ENCODE measurements at places on chromosomes 3 and 15.
A peak's percentile ranks its signal among the peaks of the same experiment; 100 is the strongest.

DNA sequence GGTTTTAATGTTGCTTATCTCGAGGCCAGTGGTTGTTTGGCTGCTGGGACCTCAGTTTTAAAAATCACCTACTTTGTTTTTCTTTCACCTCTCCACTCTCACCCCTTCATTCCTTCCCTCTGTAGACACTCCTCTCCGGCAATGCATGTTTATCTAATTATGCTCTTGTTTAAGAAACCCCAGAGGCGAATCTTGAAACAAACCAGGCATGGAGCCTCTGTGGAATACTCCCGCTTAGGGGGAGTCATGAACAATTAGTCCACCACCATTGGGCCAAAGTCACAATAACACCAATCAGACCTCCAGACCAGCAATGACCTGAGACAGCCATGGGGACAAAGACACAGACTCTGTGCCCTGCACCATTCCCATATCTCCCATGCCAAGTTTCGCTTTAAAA, 53.3 kb downstream of the EFCAB12 start:
- peak; percentile 20 for DNase-seq

- peak; percentile 79 for DNase-seq
Measured at GRCh38 chr3:67906261-67906660, 251.8 kb upstream of the SUCLG2 start.

GRCh38 chr3:127714866-127715265, 42.1 kb downstream of the ABTB1 start:
- no peak for DNase-seq

- no peak for DNase-seq
Measured at GRCh38 chr3:52303811-52304210, 12.3 kb upstream of the DNAH1 start.

DNA sequence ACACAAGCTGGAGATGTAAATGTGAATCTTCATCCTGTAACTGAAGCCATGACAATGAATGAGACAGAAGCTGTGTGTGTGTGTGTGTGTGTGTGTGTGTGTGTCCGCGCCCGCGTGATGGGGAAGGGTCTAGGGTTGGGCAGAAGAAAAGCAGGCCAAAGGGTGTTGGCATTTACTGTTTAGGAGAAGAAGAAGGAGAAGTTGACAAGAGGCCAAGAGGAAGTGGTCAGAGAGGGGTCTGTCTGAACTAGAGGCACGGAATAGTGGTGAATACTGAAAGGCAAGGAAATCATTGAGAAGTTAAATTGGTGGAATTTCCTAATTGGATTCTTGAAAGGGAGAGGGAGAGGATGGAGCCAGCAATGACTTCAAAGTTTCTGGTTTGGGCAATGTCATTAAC, 5.6 kb upstream of the NCEH1 start:
- DNase-seq, result no peak

- peak; percentile 11 for DNase-seq
Measured at GRCh38 chr15:51801391-51801835, 28.0 kb upstream of the TMOD3 start.

DNA sequence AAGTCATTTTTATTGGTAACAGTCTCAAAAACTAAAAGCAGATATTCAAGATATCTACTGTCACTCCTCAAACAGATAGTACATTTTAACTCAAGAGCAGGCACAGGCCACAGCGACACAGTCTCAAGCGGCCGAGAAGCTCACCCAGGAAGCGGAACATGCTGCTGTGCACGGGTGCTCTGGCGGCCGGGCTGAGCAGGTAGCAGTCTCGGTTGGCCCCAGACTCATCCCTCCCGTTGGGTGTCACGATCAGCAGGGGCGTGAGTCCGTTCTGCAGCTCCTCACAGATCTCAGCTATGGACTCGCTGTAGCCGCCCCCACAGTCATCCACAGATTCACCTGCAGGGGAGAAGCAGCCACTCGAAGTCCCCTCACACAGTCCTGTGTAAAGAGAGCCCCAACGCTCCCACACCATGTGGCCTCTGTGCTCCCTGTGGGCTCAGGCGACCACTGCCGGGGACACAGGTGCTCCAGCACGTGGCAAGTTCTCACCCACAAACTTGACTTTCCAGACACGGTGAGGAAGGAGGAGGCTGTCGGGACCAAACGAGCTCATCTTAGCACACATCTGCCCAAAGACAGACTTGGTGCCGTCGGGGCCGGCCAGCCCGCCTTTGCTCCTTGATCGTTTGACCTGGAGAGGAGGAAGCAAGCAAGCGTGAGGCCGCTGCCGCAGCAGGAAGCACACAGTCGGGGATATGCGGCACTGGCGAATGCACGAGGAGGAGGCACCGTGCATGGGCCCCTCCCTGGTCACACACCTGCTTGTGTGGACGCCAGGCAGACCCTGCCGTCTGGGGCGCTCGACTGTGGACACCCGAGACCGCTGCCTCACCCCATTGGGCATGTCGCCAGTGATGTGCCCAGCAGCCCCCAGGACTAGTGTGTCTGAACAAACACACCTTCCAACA, 17.7 kb upstream of the OCA2 start:
- no peak for DNase-seq

GRCh38 chr15:100099976-100100375, 241.8 kb downstream of the ADAMTS17 start:
- no peak for DNase-seq

GRCh38 chr3:56573501-56573900, 16.5 kb downstream of the CCDC66 start:
- no peak for DNase-seq

DNA sequence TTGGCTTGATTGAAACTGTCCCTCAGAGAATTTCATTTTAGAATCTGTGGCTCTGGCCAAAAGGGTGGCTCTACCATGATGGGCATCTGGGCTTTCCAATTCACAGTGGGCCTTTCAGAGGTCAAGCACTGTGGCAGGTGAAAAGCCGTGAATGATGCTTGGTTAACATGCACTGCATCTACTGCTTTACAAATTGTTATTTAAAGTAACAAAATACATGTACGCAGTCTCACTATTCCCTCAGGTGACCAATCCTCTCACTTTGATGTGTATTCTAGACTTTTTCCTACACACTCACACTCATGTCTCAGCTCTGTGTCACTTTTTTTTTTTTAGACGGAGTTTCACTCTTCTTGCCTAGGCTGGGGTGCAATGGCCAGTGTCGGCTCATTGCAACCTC, 70.5 kb downstream of the MGLL start:
- no peak for DNase-seq

DNA sequence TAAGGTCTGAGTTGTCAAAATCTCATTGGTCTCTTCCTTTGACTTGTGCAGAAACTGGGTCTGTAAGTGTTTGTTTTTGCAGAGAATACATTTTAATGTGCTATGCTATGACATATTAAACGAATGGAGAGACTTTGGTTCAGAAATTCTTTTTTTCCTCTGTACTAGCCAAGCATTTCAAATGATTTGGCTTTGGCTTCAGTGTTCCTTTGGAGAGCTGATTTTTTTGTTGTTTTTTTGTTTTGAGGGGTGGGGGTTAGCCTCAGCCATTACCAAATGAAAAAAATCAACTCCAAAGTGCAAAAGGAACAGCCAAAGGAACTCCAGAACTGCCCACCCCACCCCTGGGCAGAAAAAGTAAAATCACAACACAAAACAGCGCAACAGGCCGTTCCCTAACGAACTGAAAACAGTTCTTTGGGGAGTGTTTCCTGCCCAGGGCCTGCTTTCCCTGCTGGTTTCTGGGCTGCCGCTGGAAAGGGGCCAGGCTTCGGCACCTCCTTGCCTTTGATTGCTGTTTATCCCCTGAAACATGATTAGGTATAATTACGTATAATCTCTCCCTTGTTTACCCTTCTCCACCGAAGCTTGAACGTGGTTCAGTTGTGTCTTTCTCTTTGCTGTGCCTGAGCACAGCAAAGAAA, 57.6 kb upstream of the NEO1 start:
- no peak for DNase-seq

DNA sequence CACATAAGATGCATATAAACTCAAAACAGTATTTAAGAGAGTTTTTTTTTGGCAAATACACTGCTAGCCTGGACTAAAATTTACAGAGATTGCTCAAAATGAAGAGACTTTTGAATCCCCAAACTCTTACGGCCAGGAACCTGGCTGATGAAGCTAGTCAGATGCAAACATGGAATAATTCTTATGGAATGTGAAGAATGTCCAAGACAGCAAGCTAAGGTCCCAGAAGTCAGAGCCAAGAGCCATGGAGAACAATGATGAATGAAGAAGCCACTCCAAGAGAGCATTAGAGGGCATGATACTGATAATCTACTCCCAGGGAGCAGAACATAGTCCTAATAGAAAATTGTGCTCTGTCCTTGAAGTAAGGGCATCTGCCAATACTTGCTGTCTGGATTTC, 705.5 kb downstream of the DIPK2A start:
- no peak for DNase-seq

- DNase-seq, result no peak
Measured at GRCh38 chr3:38019658-38020341, 9.6 kb downstream of the PLCD1 start.

- DNase-seq, result no peak
Measured at GRCh38 chr15:44999105-44999504, 23.9 kb upstream of the SORD start.

DNA sequence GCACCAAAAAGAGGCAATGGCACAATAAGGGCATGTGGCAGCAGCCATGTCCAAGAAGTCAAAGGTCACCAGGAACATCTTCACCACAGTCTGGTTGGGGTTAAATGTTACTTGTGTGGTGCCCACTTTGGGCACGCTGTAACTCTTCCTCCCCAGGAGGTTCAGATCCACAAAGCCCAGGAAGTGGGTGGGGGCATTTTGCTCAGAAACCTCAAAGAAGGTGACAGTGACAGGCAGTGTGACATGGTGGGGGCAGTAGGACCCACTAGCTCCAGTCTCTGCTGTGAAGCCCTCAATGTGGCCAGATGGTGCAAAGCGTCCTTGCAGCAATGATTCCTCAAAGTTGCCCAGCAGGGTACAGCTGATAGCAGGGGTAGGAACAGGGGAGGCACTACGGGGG, 5.8 kb downstream of the ZNF80 start:
- no peak for DNase-seq

- no peak for DNase-seq
Measured at GRCh38 chr15:52278636-52279367, 16.8 kb downstream of the MYO5C start.

- no peak for DNase-seq
Measured at GRCh38 chr3:31530039-31530959, 2.4 kb upstream of the STT3B start.

DNA sequence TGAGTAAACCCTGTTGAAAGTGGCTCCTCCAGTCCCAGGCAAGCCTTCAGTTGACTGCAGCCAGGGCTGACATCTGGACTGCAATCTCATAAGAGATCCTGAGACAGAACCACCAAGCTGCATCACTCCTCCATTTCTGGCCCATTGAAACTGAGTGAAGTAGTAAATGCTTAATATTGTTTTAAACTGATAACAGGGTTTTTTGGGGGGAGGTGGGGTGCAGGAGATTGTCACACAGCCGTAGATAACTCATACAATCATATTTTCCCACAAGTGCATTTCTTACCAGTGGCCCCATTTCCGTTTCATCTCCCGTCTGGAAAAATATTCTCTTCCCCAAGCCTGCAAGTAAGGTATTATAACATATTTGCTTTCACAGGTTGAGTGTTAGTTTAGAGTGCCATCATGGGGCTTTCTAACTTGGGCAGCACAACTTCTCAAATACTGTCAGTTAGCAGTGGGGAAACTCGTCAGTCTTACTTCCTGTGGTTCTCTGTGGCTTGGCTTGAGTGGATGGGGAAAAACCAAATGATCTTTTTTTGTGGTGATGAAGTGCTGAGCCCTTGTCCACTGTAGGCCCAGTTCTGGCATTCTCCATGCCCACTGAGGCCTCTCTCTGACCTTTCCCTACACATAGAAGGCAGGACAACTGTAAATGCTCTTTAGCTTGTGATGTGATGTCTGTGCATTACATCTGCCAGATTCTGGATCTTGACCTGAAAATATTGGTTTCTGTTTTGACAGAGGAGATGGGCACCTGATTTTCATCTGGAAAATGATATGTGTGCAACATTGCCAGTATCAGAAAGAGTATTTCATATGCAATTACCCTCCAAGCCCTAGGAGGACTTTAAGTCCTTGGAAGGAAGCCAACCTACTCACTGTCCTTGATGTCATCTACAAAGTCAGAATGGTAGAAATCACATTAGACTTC, 90.1 kb upstream of the BHLHE40 start:
- DNase-seq, result no peak

GRCh38 chr3:194082743-194083636, 53.0 kb upstream of the HES1 start:
- DNase-seq, result peak; percentile 68

- peak; percentile 52 for DNase-seq
Measured at GRCh38 chr3:196063049-196063448, 18.8 kb downstream of the TFRC start.

DNA sequence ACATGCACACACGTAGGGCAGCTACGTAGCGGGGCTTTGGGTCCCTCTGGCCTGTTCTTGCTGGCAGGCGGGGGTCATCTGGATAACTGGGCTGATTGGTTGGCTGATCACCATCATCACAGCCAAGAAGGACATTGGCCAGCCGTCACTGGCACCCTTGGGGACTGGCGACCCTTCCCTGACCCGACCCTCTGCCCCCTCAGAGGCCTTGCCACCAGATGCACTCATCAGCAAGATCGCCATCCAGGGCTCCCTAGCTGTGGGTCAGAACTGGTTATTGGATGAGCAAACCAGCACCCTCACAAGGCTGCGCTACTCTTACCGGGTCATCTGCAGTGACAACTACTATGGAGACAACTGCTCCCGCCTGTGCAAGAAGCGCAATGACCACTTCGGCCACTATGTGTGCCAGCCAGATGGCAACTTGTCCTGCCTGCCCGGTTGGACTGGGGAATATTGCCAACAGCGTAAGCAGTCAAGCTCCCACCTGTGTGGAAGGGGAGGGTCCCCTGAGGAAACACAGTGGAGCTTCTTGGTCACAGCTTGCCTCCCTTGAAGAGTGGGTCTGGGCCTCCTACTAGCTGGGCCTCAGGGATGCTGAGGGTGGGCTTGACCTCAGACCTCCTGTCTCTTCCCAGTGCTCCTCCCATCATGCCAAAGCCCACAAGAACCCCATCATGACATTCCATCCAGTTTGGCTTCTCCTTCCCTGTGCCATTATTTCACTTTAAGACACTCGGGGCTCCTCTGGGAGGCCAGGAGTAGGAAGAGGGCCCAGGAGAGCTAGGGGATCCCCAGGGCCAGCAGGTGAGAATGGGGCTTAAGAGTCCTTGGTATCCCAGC, 2.4 kb downstream of the DLL4 start:
- no peak for DNase-seq

DNA sequence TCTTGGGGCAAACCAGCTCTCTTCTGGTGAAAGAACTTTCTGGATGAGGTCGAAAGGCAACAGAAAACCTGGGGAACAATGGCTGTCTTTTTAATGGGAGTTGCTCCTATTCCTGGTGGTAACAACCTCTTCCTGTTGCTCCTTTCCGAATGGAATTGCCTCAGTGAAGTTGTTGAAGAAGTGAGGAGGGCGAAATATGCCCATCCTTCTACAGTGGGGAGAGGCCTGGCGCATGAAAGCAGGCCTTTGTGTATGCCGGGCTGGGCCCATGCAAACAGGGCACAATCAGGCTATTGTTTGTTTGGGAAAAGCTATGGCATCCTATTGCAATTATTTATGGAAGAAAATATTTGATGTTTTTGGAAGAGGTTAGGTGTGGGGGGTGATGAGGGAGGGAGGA, 166.9 kb downstream of the IGF1R start:
- DNase-seq, result no peak

Data from fibroblast of villous mesenchyme (primary cell).